ENCODE measurements at places on chromosomes 4 and X. TPM values are rescaled to one million over a fixed set of nuclear protein-coding genes. Genes with fewer than 3 reads are reported as not detected.

The GRIA2 gene
- total RNA-seq: 1.0 TPM

The NDST3 gene
- total RNA-seq: not detected

The STAP1 gene
- not detected for total RNA-seq

The CCSER1 gene
- total RNA-seq: 14.5 TPM

- no peak for DNase-seq
These were observed 106.9 kb downstream of the FAM53A start for GRCh38 chr4:1576961-1577821.

DNA sequence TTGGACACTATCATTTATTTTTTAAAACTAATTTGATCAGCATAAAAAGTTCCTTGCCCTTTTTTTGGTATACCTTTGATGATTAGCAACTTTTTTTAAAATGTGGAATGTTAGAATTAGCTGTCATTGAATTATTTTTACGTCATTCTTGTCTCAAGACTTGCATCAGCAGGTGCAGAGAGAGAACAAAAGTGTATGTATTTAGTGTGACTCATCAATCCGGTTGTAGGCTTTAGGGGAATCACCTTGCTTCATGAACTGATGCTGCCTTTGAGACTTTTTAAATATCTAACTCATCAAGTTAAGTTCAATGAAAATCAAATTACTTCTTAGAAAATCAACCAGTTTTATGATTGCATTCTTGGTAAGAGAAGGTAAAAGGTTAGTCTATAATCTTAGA, 125.1 kb downstream of the ARX start:
- no peak for DNase-seq

GRCh38 chrX:142156567-142156966, 48.5 kb downstream of the MAGEC2 start:
- DNase-seq: no peak

- no peak for DNase-seq
These were observed 474.7 kb downstream of the SPRY1 start for GRCh38 chr4:123871341-123871740.

DNA sequence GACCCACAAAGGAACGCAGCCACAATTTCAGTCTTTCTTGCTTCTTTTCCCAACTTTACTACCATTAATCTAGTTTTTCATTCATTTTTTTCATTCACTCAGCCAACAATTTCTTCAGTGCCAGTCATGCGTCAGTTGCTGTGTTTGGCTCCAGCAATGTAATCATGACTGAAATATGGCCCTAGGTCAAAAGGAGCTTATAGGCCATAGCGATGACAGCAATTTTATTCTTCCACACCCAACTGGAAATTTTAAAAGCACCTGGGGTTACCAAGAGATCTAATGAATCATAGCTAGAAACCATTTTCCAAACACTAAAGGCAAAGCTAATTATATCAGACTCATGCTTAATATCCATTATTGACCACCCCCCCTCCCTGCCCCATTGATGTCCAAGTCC, 29.8 kb upstream of the C1QTNF7 start:
- no peak for DNase-seq

DNA sequence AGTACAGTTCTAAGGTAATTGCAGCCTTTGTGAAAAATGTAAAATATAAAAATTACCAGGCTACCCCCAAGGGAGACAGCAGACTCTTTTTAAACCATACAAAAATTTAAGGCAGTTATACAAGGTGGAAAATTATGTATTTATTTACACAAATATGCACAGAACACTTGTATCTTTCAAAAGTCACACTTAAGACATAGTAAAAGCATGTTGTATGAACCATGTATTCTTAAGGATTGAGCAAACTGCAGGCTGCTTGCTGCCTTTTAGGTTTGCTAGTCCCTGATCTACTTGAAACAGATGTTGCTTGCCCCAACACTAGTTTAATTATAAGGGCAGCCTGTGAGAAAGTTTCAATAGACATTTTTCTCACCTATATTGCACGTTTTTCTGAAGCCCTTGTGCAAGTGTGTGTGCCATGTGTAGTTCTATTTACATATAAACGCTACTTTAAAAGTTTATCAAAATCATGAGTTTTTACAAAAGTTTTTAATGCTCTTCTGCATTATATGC, 72.8 kb downstream of the PRSS12 start:
- no peak for DNase-seq

All from body of pancreas (tissue), 4 donors.